T-cell (primary cell): ENCODE measurements at places on chromosomes 13 and 19.

- no peak for DNase-seq
These were observed 53.9 kb downstream of the OR10H4 start for GRCh38 chr19:16002406-16003384.

DNA sequence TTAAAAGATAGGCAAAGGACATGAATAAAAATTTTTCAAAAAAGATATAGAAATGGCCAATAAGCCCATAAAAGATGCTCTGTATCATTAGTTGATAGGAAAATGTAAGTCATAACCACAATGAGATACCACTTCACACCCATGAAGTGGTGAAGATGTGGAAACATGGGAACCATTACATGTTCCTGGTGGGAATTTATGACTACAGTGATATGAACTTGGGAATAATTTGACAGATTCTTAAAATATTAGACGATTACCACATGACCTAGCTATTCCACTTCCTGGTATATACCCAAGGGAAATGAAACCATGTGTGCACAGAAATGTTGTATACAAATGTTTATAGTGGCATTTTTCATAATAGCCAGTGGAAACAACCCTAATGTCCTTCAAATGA, 232.2 kb downstream of the GGACT start:
- DNase-seq, result no peak

- no peak for DNase-seq
These were observed 9.9 kb downstream of the ZNF665 start for GRCh38 chr19:53183146-53183764.

- peak; percentile 60 for DNase-seq
These were observed 572 bp upstream of the FKBP8 start for GRCh38 chr19:18543814-18544475.

- no peak for DNase-seq
These were observed 59.6 kb downstream of the KCNRG start for GRCh38 chr13:50074843-50075242.

- no peak for DNase-seq
These were observed 37.6 kb downstream of the SOX21 start for GRCh38 chr13:94674609-94675348.

DNA sequence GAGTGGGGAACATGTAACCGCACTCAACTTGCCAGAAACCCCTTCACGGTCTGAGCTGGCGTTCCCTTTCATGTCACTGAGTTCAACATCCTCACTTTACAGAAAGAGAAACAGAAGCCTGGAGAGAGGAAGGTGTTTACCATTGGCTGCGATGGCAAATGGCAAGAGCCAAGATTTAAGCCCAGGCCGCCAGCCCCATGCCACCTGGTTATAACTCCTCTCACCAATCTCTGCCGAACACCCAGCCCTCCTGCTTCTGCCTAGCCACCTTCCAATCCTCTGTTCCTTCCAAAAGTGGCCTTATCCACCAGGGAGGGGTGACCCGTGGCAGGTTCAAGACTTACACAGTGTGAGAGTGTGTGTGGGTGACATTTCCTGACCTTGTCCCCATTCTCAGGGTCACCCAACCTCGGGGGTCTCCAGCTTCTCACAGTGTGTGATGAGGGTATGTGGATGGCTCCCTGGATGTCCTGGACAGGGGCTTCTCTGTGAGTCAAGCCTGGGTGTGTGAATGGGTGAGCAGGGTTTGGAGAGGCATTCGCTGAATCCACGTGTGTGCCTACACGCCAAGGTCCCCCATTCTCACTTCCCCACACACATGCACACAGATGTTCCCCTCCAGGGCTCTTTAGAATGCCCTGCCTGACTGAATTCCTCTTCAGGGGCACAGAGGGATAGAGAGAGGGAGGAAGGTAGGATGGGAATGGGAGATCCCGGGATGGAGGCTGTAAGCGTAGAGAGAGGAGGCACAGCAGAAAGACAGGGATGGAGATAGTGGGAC, 1.2 kb downstream of the CADM4 start:
- DNase-seq, result no peak

DNA sequence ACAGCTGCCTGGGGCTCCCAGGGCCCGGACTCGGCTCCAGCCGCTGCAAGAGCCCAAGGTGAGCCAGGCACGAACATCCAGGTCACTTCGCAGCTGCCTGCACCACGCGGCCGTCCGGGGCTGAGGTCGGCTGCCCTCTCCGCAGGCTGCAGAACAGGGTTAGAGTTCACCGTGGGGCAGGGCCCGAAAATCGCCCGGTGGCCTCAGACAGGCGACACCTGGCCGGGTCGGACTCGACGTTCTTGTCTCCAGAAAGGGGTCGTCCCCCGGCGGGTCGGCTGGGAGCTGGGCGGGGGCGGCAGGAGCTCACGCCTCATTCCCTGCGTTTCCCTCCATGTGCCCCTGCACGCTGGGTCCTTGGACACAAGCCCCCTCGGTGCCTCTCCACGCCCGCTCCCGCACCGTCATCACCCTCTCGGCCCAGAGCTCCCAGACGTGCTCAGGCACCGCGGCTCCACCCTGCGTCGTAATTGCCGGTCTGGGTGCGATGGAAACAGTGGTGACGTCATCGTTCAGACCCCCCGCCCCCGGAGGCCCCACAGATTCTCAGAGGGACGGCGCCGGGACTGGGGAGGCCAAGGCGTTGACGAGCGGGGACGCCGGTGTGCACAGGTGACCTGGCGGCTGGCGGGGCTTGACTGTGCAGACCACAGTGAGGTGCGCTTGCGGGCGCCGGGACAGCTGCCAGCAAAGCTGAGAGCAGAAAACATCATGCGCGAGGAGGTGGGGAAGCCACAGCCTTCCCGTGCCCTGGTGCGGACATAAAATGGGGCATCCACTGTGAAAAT, 4.0 kb upstream of the GRIN3B start:
- peak; percentile 95 for DNase-seq

DNA sequence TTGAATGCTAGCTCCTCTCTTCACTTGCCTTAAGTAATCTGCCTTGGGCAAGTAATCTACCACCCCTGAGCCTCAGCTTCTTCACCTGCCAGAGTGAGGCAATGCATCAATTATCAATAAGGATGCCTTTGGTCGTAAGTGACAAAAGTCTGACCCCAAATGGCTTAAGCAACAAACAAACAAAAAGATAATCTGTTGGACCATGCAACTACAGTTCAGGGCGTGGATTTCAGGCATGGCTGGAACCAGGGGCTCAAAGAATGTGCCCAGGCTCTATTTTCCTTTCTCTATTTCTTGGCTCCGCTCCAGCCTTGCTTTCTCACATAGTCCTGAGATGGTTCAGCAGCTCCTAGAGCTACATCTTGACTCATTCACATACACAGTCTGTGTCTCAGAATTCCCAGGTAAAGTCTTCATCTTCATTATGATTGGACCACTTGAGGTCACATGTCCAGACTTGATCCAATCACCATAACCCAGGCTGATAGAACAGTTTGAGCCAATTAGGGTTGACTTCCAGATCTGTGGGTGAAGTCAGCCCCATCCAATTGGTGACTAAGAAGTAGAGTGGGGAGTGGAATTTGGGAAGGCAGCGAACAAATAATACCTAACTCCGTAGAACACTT, 29.6 kb downstream of the ACSBG2 start:
- no peak for DNase-seq

- DNase-seq, result no peak
These were observed 7.5 kb upstream of the DMWD start for GRCh38 chr19:45800070-45800553.
